ENCODE measurements at places on chromosomes 4 and X.

DNA sequence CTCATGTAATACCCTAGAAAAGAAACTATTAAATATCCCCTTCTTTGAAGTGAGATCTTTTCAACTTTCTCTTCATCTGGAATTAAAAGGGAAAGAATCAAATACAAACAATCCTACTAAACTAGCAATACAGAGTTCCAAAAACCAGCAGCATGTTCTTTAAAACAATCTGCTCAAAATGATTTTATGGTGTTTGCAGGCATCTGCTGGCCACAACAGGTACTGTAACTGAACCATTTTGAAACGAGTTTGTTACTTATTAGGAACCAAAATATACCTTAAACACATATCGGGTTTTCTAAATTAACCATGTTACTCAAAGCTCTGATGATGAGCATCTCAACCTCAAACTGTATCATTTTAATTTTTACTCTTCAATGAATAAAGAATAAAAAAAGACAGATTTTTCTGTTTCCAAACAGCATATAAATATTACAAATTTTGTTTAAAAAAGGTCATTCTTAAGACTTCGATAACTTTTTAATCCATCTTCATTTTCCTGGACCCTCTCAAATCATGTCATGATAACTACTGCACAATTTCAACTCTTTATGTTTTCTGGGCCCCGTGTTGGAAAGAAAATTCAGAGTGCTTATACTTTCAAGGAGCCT, 56.5 kb downstream of the ARAP2 start:
- DNase-seq = no peak

GRCh38 chr4:14607001-14607400, 395.3 kb upstream of the CPEB2 start:
- DNase-seq = no peak

GRCh38 chr4:56658528-56658927, 22.6 kb downstream of the HOPX start:
- no peak for DNase-seq

- no peak for DNase-seq
Observed at GRCh38 chr4:19806865-19807264, 444.8 kb upstream of the SLIT2 start.

DNA sequence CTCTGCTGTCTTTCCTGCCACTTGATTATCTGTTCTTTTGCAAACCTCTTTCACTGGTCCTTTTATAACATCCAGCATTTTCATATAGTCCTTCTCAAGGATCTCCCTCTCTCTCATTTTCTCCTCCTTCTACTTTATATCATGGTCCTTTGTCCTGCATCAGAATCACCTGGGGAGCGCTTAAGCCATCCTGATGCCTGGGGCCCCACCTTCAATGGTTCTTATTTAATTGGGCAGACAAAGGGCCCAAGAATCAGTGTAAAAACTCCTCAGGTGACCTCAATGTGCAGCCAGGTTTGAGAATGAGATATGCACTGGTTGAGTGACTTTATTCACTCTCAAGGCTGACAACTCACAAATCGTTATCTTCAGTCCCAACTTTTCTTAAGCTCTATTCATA, 283.9 kb downstream of the UNC5C start:
- no peak for DNase-seq

DNA sequence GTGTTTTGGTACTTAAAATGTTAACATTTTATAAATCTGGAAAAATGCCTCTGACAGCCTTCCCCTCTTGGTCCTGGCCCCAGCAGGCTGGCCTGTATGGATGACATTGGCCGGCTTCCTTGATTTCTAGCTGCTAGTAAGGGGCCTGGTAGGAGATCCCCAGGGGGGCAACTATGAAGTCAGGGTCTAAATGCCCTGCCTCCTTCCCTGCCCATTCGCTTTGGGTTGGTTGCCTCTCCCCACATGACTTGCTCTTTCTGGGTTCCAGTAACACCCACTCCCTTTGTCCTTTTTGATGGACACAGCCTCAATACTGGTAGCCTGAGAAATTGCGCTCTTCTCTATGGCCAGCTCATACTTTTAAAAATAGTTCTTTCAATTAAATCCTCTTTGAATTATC, 78.0 kb upstream of the MAD2L1 start:
- DNase-seq = no peak

DNA sequence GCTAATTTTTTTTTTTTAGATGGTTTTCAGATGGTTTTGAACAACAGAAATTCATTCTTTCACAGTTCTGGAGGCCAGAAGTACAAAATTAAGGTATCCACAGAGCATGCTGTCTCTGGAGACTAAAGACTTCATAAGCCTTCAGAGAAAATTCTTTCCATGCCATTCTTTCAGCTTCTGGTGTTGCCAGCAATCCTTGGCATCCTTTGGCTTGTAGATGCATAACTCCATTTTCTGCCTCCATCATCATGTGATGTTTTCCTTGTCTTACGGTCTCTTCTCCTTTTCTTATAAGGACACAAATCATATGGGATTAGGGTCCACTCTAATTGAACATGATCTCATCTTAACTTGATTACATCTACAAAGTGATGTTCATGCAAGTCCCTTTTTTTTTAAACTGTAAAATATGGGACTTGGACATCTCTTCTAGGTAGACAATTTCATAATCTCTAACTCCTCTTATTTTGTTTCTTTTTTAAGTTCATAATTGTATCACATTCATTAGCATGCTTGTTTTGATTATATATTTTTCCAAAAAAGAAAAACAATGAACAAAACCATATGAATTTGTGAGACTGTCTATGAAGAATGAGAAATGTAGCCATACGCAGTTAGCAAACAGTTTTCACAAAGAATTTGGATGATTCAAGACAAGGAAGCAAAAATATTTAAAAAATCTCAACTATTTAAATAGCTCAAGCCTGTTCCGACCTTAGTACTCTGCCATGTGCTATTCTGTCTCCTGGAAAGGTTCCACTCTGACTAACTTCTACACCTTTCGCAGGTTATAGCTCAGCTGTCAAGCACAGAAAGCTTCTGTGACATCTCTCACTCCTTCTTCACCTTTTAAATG, 53.1 kb upstream of the GIMD1 start:
- DNase-seq = no peak

DNA sequence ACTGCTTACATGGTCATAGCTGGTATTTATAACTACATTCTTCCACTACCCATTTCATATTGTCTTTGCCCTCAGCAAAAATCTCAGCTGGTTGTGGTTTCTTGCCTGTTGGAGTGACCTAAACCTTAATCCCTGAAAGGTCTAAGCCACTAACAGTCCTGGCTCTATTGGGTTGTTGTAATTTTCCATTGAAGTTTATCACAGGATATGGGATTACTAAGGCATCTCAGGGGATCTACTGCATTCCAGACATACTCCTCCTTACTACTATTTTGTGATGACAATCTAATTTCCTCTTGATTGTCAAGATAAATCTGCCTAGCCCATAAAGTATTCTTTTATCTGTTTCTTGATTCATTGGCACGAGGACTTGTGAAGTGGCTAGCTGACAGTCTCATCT, 6.2 kb upstream of the OSTC start:
- no peak for DNase-seq

GRCh38 chr4:110357521-110357920, 118.4 kb upstream of the ENPEP start:
- no peak for DNase-seq

DNA sequence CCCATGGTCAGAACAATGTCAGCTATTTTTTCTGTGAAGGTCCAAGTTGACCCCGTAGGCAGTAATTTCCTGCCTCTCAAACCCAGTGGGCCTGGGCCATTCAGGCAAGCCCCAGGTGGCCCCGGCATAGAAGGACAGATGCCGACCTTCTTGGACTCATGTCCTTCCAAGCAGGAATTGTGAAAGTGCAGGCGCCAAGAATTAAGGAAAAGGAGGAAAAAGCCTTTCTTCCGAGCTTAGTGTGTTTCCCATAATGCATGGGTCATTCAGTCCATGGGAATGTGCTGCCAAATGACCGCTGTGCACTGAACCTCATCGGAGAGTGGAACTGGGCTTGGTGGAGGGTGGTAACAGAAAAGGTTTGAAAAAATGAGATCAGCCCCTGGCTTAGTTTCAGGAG, 196.5 kb upstream of the HS3ST1 start:
- DNase-seq = no peak
